ENCODE measurements at places on chromosomes 3 and 15. TPM values are rescaled to one million over a fixed set of nuclear protein-coding genes. Genes with fewer than 3 reads are reported as not detected.

TRANK1 gene
- 7.8 TPM for total RNA-seq

FAM81A gene
- 0.78 TPM for total RNA-seq

DNA sequence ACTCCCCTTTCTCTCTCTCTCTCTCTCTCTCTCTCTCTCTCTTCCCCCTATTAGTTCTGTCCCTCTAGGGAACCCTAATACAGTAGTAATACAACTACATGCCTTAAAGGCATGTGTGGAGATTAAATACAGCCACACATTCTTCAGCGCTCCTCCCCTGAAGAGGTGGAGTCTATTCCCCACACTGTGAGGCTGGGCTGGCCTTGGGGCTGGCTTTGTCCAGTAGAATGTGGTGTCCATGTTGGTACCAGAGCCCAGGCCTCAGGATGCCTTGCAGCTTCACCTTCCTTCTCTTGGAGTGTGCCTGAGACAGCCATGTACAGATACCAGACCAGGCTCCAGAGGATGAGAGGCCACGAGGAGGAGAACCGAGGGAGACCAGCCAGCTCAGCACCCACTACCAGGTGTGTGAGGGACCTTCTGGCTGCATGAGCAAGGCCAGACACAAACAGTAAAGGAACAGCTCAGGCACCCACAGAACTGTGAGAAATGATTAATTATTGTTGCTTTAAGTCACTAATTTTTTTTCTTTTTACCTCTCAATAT is 10.7 kb downstream of the SLC6A20 start:
- H3K27ac ChIP-seq: no peak overlapping the region
- no peak for DNase-seq
- no peaks in the 10 kb centered on the region for H3K27me3 ChIP-seq
- no peaks in the 10 kb centered on the region for H3K36me3 ChIP-seq
- peaks cover 4% of the 10 kb centered on the region for H3K4me1 ChIP-seq
- no peak overlapping the region for H3K4me3 ChIP-seq

PPP1R14D gene
- not detected for total RNA-seq

TMPRSS7 gene
- total RNA-seq: not detected

CLDN18 gene
- total RNA-seq: 2.0 TPM
